ENCODE measurements at places on chromosomes 12 and 14. TPM values are rescaled to one million over a fixed set of nuclear protein-coding genes. Genes with fewer than 3 reads are reported as not detected.

- DNase-seq, result no peak
Observed at GRCh38 chr14:58537004-58537403, 100.8 kb upstream of the DACT1 start.

GRCh38 chr12:65259501-65259900, 19.0 kb upstream of the MSRB3 start:
- DNase-seq, result no peak

Gene ACVRL1
- total RNA-seq, result not detected

Gene RECQL
- 40.1 TPM for total RNA-seq

Gene ABCB9
- 3.3 TPM for total RNA-seq

GRCh38 chr14:49623941-49624839, 3.6 kb downstream of the MGAT2 start:
- DNase-seq, result no peak

DNA sequence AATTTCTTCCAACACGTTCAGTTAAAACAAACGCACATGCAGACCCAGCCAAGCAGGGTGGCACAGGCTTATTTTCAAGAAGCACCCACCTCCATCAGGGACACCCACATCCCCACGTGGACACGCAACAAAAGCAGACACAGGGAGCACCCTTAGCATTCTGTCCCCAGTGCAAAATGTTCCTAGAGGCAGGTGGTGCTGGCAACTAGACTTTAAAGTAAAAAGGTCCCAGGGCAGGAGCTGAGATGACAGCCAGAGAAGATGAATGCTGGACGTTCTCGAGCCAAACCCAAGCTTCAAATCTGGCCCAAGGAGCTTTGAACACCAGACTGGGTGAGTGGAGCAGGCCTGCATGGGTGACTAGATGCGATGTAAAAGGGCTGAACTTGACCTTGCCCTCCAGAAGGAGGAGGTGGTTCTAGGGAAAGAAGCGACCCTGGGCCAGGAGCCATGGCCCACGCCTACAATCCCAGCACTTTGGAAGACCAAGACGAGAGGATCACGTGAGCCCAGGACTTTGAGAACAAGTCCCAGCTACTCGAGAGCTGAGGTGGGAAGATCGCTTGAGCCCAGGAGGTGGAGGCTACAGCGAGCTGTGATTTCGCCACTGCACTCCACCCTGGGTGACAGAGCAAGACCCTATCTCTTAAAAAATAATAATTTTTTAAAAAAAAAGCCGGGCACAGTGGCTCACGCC, 47.3 kb downstream of the KDM2B start:
- DNase-seq, result no peak

DNA sequence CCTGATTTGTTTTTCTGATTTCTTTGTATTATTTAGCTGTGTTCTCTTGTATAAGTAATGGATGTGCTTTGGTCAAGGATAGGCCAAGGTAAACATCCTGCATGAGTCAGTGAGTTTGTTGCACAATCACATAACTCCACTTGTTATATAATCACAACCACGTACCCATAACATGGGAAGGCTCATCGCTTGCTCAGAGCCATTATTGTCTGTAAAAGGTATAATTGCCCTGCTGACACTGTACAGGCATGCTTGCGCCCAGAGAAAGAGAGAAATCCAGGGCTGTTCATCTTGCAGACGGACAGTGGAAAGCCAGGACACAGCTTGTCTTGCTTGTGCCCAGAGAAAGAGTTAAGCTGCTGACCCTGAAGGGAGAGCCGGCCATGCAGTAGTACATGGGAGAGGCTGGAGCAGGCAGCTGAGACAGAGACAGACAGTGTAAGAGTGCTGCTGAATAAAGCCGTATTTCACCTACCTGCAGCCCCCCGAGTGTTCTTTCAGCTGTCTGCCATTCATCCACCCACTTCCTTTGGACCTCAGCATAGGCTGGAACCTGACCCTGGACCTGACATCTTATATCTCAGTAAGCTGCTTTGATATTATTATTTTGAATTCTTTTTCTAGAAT, 174.7 kb upstream of the DAAM1 start:
- DNase-seq, result no peak

Gene USP44
- 1.8 TPM for total RNA-seq

DNA sequence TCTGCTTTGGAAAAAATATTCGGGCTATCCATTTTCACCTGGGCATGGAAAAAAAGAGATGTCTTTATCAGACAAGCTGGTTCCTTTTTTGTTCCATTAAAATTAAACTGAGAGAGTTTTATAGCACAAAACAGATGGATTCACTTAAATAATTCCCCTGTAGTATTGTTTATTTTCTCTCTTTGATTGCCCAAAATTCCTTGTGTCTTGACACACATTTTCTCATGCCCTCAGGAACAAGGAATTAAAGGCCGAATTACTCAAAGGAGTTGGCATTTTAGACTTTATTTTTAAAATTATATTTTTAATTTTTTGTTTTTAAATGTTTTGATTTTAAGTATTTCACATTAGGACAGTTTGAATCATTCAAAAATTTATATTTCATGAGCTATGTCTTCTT, 69.6 kb upstream of the SLCO1C1 start:
- no peak for DNase-seq

DNA sequence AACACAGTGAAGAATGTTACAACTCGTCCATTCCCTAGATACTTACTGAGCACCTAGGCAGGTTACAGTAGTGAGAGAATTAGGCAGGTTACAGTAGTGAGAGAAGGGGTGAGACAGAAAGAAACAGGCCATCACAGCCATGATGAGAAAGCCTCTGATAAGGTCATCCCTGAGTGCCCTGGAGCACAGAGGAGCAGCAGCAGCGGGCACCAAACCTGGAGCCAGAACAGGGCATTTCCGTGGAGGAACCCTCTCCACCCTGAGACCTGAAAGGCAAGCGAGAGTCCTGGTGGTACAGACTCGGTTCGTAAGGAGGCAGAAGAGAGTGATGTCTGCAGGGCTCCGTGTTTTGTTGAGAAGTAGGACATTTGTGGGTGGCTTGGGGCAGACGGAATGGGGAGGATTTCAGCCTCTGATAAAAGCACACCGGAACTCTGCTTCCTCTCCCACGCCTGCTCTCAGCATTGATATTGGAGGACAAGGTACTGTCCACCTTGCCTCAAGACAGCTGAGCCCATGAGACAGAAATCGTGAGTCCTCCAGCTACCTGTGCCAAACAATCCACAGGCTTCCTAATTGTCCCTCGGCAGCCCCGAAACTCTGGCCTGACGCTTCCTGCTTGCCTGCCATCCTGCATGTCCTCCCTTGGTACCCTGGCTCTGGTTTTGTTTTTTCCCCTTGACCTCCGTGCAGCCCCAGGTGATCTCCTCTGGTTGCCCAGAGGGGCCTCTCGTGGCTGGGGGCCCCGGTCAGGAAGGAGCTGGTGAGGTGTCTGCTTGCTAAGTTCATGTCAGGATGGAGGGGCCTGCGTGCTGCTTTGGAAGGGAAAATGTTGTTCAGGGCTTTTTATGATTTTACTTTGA, 136.1 kb downstream of the GCH1 start:
- DNase-seq, result no peak

DNA sequence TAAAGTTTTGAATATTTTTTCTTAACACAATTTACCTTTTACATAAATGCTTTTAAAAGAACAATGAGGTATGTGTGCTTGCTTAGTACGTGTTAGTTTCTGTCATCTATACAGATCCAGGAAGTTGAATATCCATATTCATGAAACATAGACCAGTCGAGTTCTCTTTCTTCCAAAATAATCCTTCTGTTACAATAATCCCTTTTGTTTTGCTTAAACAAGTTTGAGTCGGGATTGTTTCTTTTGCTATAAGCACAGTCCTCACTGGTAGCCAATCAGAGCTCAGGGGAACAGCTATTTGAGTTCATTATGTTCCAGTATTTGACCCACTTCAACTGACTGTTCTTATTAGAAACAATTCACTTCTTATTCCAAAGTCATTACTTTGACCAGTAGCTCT, 214.7 kb upstream of the FLRT2 start:
- no peak for DNase-seq

DNA sequence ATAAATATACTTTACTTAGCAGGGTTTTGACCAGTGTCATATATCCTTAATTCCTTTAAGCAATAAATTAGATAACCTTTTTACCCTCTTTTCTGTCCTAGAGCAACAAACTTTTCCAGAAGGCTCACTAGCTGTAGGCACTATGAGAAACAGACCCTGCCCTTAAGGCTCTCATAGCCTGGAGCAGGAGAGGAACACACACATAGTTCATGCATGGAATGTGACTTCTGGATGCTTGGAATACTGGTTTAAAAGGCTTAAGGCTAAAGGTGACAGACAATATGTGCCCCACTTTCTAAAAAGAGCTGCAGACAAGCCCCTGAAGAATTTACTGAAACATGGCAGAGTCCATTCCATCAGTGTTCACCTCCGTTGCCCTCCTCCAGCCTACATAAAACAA, 237.2 kb downstream of the TTC8 start:
- DNase-seq, result no peak

DNA sequence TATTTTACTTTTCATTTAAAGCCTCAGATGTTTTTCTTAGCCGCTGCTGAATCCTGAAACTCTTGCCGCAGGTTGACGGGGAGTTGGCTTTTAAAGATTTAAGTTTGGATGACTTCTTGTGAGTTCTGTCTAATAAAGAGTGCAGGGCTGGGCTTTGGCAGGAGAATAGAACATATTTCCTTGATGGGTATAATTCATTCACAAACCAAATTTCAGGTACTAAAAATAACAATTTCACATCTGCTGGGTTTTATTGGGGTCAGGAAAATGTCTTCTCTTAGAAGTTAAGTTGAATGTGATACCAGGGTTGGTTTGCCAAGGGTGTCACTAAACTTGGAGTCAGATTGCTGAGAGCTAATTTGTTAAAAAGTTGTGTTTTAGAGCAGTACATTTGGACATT, 9.7 kb downstream of the SP1 start:
- no peak for DNase-seq

DNA sequence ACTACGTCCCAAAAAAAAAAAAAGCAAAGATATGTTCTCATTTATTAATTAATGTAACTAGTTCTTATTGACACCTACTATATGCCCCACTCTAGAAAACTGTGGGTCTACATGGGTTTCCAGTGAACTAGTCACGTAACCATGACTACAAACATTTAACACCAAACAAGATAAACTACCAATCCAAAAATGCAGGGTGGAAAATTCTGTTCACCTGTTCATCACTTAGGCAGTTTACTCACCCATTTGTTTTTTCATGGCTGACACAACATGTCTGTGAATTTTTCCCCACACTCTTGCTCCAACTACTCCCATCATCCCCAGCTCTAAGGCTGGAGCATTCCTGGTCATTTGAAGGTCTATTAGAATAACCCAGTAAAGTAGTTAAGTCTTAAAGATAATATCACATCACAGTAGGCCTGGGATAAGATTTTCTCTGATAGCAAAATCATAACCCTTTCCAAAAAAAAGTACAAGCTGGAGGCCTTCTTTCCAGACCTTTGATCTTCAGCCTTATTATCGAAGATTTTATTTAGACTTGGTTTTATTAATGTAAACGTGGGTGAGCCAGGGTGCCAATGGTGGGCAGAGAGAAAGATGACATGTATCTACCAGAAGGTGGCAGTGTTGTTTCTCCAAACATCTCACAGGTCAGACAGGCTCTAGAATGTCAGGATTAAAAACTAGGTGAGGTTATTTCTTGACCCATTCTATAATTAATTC, 61.6 kb upstream of the DAAM1 start:
- peak; percentile 78 for DNase-seq

GRCh38 chr14:54344445-54344844, 52.4 kb upstream of the CDKN3 start:
- no peak for DNase-seq

DNA sequence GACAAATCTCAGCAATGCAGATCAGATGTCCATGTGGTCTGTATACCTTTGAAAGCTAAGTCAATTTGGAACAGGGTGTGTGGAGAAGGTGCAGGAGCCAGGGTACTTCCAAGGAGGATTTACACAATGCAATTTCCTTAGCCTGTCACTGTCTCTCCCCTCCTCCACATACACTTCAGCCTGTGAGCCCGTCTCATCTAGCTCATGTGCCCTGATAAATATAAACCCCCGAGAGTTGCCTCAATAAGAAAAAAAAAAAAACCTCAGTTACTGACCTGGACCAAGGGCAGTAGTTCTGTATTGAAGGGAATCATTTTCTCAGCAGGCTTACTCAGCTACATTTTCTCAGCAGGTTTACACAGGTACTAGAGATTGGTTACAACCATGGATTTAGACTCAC, 132.1 kb upstream of the PELI2 start:
- no peak for DNase-seq

DNA sequence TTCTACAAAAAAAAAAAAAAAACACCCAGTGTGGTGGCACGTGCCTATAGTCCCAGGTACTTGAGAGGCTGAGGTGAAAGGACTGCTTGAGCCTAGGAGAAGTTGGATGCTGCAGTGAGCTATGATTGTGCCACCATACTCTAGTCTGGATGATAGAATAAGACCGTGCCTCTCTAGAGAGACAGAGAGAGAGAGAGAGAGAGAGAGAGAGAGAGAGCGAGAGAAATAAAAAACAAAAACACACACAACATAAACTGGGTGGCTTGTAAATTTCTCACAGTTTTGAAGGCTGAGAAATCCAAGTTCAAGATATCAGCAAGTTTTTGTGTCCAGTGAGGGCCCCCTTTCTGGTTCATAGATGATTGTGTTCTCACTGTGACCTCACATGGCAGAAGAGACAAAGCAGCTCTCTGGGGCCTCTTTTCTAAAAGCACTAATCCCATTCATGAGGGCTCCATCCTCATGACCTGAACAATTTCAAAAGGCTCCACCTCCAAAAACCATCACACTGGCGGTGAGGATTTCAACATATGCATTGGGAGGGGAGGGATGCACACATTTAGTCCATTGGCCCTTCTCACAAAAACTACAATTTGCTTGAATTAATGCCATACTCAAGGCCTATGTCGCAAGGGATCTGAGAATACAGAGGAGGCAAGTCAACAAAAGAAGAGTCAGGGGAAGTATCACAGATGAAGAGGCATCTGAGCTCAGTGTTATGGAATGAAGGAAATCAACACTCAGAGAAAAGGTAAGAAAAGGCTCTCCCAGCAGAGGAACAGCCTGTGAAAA, 94.9 kb downstream of the PPM1H start:
- DNase-seq, result no peak

DNA sequence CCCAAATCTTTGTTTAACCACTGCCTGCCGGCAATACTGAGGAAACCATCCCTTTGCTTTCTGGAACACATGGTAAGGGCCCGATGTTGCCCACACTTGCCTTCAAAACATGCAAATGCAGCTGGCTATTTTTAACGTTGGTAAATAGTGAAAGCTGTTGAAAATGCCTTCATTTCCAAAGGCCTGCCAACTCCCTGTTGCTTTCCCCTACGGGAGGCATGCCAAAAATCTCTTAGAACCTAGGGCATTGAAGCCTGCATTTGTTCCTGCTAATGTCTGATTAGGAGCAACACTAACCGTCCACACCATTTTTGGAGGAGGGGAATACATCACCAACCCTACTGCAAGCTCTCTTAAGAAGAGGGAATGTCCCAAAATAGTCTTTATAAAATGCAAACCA, 152.6 kb upstream of the NOS1 start:
- DNase-seq, result no peak

Data from natural killer cell (primary cell).